ENCODE measurements at places on chromosomes 4 and X.
A peak's percentile ranks its signal among the peaks of the same experiment; 100 is the strongest.

- DNase-seq, result peak; percentile 48
Observed at GRCh38 chrX:110412971-110413726, 54.5 kb downstream of the RTL9 start.

DNA sequence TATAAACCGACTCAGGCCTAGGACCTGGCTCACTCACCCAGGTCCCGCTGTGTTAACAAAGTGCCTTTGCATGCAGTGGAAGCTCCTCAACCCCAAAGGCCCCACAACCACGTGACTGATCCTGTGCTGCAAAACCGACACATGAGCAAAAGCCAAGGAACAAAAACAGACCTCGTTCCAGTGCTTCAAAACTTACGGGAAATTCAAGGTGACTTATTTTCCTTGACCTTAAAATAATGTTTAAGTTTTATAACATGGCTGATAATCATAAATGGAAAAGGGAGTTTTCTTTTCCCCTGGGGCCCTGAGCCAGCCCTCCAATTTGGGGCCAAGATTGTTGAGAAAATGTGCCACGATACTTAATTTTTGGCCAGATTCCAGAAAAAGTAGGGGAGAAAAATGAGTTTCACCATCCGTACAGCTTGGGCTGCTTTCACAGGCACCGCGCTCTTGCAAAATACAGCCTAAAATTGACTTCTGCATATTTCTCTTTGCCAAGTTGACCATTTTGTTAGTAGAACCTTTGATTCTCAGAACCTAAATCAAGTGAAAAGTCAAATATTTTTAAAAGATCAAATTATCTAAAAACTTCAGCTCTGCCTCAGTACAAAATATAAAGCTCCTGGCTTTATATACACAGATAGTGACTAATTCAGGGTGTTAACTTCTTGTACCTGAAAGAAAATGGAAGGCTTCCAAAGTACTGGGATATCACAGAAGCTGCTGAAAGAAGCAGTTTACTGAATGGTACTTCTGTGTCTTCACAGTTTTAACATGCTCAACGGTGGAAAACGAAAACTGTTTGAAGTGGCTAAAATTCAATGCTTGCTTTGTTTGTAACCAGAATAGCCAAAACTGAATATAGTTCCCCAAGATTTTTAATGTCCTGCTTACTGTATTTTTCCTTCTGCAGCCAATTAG is 93.8 kb downstream of the APBB2 start:
- DNase-seq, result peak; percentile 39

DNA sequence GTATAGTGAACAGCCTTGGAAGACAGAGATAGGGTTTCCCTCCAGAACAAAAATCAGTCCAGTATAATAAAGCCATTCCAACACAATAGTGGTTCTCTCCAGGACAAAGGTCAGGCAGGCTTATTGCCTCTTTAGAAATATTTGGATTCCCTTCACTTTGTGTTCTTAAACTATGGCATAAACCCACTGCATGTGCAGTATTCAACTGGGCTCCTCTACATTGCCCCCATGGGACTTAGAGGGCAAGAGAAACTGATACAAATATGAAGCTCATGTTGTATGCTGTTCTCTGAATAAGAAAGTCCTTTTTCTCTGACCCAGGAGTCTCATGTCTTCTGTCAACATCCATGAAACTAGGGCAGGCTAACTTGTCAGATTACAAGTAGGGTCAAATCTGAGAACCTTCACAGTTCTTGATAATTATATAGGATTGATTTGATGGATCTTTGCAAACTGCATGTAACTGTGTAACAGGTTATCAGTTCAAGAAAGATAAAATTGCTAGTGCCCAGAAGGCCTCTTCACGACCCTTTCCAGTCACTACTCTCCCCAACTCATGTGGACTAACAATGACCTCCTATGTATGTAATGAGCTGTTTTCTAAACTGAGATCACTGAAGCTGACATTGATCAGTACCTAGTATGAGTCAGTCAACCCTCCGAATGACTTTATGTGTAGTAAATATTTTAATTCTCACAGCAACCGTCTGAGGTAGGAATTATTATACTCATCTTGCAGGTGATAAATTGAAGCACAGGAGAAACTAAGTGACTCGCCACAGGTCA is 31.9 kb upstream of the FAM9C start:
- DNase-seq, result no peak

DNA sequence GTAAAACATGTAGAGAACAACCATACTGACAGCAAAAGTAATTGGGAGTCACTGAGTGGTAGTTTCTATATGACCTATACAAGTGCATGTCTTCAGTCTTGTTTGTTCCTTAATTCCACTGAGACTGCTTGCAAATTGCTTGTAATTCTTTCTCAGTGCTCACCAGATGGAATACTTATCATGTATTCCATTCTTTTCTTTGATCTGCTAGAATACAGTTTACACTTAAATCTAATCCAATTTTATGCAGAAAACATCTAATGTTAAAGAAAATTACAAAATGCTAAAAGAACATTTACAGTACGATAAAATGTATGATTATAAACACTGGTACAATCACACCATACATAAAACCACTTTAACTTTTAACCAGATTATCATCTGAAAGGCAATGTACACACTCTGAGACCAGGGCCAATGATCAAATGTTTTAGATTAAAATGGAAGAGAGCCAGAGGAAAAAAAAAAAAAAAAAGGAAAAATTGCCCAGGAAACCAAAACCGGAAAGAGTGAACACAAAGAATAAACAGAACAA is 741.4 kb downstream of the FAT4 start:
- no peak for DNase-seq

GRCh38 chr4:105127170-105127445 is 19.6 kb upstream of the TET2 start:
- no peak for DNase-seq

Measured in right kidney (tissue), 9 donors.